ENCODE measurements at places on chromosomes 11 and 22.

DNA sequence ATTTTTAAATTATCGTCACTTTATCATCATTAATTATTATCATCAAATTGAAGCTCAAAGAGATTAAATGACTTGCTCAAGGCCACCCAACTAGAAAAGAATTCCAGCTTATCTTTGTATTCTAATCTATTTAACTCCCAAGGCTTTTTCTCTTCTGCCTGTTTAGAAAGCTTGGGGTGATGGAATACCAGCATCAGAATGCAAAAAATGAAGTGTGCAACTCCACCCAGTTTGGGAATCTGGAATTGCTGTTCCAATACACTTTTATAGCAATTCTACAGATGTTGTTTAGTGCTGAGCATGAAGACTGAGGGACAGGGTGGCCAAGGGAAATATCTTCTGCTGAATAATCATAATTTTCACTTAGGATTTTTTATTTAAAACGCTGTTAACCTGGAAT is 97.2 kb upstream of the FIBIN start:
- no peak for DNase-seq

- no peak for DNase-seq
Measured at GRCh38 chr11:114216796-114217180, 79.4 kb upstream of the NNMT start.

DNA sequence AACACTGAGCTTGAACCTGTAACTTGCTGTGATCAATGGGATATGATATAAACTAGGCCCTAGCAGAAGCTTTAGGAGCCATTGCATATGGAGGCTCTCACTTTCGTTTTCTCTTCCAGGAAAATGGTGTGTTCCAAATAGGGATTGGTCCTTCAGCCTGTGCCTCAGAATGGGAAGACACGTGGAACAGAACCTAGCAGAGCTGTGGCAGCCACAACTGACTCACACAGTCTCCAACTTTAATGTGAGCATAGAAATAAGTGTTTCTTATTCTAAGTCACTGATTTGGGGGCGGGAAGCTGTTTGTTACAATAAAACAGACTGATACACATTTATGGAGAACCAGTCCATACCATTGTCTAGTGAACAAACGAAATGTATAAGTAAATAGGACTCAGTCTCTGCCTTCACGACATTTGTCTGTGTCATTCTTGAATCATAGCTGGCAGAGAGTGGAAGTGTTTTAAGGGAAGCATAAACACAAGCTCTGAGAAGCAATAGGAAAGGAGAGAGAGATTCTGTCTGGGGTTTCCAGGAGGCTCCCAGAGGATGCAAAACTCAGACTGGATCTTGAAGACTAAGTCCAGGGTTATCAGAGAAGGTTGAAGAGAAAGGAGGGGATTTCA is 97.3 kb downstream of the GALNT18 start:
- DNase-seq = no peak

DNA sequence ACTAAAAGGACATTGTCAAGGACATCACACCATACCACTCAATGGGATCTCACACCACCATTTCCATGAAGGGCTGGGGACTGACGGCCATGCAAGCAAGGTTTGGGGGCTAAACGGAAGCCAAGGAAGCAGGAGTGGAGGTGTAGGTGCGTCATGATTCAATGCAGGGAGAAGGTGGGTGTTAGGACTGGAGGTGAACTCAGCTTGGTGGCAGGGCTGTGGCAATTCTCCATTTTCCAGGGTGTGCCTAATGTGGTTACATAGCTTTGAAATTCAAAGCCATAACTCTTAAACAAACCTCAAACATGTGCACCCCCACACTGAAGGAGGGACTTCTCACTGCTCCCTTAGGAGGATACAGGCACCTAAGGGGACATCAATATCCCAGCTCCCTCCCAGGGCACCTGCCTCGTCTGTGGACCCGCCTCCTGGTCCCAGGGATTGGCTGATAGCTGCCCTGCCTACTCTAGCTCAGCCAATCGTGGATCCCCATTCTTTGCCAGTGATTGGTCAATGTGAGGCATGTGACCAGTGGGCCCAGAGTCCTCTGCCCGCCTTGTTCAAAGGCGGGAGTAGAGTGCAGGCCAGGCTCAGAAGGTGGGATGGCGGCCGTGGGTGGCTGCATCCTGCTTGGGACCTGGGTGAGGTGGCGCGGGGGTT is 64.6 kb downstream of the CTTN start:
- DNase-seq = peak; percentile 10

GRCh38 chr11:122424636-122425035 is 230.9 kb upstream of the UBASH3B start:
- no peak for DNase-seq

DNA sequence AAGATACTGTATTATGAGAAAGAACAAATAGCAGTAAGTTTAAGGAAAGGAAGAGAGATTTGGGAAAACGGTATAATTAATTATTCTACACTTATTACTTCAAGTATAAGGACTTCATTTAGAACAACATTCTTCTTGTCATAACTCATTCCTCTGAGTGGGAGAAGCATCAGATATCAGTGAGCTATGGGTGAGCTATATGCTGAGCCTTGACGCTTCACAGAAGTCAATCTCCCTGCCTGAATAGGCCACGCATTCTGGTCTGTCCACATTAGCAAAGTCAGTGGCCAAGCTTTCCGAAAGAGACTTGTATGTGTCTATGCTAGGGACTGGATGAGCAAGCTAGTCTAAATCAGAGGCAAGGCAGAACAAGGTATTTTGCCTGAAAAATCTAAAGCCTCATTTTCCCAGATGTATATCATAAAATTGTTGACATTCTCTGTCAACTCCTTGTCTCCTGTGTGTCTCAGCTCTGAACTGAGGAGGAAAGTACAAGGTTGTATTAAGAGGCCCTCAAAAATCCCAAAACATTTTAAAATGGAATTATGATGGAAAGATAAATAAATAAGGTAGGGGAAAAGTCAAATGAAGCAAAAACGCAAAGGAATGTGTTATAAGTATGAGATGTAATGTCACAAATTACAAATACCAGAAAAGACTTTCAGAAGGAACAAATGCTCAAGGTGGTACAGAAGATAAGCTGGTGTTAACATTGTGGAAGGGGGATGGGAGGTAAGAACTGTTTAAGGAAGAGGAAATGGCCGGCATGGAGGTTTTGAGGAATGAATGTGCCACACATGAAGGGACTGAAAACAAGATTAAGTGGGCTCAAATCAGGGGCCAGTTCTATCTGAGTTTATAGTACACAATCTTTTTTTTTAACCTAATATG is 1.4 kb downstream of the OR52N2 start:
- DNase-seq = no peak

DNA sequence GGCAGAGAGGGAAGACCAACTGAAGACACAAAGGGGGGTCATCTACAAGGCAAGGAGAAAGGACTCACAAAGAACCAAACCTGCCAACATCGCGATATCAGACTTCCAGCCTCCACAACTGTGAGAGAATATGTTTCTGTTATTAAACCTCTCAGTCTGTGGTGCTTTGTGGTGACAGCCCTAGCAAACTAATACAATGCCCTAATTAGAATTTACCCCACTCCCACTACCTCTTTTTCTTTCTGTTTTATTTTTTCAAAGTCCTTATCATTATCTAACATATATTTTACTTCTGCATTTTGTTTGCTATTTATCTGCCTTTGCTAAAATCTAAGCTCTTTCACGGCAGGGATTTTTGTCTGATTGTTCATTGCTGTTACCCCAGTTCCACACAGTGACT is 2.5 kb upstream of the OR52D1 start:
- no peak for DNase-seq

DNA sequence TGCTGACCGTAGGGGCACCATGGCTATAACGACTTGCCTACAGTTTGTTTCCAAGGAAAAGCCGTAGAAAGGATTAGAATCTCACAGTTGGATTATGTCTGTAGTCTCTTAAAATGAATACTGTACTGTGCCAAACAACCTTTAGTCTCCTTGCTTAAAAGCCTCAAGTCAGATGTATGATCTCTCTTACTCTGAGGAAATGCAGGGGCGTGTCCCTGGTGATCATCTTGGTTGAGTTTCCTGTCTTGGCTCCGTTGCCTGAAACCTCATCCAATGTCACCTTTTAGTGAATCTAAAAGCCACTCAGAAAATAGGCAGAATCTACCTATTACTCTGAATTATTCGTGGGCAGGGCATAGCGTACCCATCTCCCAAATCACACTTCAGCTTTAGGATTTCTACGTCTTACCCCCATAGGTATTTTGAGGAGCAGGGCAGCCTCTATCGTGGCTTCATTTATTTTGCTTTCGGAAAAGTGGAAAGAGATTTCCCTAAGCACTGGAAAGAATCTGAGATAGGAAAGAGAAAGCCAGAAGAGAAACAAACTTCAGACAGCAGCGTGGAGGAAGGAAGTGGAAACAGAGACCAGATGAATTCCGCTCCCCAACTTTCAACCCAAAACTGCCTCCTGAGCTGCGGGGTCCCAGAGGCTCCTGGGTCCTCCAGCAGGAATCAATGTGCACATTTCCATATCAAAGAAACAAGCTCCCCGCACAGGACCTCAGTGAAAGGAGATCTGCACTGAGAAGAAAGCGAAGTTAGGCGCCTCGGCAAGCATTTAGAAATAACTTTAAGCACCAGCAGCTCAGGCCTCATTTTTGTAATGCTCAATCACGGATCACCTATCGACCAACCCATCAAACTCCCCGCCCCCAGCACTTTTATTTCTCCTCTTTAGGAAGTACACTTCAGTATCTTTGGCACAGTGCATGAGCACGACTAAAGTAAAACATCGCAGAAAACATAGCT is 245.8 kb downstream of the ETS1 start:
- DNase-seq = peak; percentile 82

DNA sequence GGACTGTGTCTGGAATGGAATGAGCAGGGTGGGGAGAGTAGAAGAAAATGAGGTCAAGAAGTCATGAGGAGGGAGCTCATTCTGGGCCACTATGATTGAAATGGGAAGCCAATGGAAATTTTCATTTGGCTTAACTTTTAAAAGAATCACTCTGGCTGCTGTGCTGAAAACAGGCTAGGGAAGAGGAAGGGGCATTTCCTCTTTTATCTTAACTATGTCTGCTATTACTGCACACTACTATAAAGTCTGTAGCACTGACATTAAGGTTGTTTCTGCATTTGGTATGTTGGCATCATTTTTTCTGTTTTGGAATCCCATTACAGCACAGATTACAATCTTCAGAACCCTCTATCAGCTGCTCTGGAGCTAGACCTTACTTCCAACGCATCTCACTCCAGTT is 8.2 kb downstream of the PATL1 start:
- DNase-seq = no peak

DNA sequence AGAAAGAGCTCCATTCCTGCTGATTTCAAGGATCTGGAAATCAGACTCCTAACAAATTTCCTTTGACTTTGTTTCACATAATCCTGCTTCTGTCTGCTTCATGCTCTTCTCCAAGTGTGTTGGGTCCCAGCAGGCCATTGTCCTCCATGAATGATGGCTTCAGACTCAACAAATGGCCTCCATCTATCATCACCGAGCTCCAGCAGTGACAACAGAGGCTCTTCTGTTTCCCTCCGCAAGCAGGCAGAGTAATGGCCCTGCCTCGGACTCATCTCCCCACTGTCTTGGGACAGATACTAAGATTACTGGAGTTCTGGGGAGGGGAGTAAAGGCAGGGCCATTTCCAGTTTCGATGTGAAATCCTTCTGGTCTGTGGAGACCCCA is 127.3 kb downstream of the TENM4 start:
- DNase-seq = no peak

DNA sequence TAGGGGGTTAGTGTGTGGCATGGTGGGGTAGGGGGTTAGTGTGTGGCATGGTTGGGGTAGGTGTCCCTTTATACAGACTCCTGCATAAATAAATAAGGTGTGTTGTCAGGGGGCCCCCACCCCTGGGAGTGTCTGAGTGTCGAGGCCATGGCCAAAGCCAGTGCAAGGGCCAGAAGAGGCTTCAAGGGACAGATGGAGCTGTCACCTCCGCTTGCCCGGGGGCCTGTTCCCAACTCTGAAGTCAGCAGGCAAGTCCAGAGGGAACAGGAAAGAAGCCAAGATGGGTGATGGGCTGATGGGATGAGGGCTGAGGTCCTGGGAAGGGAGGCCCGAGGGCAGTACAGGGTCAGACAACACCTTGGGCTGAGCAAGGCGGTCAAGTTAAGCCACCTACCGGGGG is 997.8 kb downstream of the BRD1 start:
- no peak for DNase-seq

DNA sequence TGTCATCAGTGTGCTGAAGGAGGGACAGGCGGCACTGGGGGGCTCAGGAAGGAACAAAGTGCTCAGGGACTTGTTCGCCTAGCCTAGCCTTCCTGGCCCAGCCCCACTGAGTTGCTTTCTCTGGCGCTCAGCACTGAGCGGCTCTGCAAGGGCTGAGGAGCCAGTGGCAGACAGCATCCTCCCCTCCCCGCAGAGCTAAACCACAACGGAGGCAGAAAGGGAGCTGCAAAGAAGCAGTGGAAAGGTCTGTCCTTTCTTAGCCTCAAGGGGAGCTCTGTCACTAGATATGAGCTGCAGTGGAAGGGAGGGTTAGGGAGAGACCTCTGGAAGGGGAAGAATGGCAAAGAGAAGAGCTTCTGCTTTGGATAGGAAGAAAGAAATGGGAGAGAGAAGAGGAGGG is 89.7 kb upstream of the PHOX2A start:
- peak; percentile 68 for DNase-seq

DNA sequence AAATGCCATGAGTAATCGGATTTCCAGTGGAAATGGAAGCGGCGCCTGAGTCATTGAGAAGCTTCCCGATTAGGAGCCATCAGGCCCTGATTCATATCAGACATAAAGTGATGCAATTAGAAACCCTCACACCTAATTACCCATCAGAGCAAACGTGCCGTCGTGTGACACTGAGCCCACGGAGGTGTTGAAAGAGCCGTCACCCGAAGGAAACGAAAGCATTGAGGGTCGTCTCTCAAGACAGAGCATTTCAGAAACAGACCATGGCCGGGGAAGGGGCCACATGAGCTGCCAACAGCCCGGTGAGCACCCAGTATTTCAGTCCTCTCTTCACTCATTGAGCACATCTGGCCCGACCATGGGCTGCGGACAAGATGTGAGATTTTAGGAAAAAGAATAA is 829.3 kb downstream of the TBC1D22A start:
- DNase-seq = no peak

DNA sequence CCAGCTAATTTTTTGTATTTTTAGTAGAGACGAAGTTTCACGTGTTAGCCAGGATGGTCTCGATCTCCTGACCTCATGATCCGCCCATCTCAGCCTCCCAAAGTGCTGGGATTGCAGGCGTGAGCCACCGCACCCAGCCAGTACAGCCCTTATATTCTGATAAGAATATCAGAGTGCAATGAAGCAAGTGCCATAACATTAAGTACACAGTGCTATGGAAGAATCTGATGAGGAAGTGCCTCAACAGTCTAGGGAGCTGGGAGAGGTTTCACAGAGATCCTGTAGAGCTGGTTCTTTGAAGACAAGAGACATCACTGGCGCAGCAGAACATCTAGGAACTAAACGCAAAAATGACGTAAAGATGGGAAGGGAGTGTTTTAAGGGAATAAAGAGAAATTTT is 2.1 kb downstream of the RTCB start:
- DNase-seq = no peak

Measured in activated CD8-positive, alpha-beta T cell treated with anti-CD3 and anti-CD28 coated beads for 36 hours (primary cell).